Dermis microvascular lymphatic vessel endothelial cell (primary cell): ENCODE measurements at places on chromosomes 12 and 14.

- DNase-seq = peak; percentile 43
Observed at GRCh38 chr14:54564071-54564867, 2.7 kb upstream of the SAMD4A start.

GRCh38 chr12:89238593-89238992 is 113.7 kb downstream of the DUSP6 start:
- DNase-seq = peak; percentile 92

DNA sequence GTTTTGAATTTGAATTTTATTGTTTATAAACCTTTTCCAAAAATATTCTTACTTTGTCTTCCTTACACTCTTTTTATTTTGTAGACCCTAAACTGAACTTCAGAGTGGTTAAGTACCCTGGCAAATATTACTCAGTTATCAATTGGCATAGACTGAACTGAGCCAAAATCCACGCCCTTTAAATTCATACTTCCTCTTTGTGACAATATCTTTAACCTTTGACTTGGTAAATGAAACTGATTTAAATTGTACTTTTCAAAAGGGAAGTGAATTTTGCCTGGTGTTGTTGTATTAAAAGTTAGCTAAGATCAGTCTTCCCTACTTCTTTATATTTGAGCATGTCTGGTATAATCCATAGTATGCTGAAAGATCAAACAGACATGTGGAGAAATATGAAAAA is 184.3 kb upstream of the USP15 start:
- DNase-seq = no peak

GRCh38 chr12:110765111-110765510 is 22.4 kb upstream of the PPP1CC start:
- DNase-seq = no peak

DNA sequence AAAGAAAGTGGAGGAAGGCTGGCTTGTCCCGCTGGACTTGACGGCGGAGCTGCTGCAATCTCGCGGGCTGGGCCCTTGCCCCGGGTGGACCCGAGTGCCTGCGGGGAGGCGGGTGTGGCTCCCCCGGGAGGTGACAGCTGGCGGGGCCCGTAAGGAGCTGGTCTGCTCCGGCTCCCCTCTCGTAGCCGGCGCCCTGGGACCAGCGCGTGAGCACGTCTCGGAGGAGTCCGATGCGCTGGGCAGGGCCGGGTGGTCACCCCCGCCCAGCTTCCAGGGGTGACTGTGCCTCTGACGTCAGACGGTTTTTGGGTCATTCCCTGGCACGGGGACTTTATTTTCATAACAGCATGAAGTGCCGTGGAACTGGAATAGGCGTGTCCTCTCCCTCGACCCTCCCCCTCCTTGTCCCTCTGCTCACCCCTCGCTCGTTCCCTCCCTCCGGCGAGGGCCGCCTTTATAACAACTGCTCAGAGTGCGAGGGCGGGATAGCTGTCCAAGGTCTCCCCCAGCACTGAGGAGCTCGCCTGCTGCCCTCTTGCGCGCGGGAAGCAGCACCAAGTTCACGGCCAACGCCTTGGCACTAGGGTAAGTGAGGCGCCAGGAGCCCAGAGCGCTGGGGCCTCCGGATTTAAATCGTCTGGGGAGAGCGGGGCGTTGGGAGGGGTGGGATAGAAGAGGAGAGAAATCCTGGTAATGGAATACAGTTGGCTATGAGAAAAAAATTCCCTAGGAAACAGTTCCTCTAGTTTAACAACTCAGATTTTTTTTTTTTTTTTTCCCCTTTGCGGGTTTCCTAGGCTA is at the start of gene GPRC5A:
GPRC5A (plus strand) TSS at position 483 of the 801 bp plus-strand sequence. CDS start 16,688 bp downstream, outside the sequence.
- DNase-seq = no peak

DNA sequence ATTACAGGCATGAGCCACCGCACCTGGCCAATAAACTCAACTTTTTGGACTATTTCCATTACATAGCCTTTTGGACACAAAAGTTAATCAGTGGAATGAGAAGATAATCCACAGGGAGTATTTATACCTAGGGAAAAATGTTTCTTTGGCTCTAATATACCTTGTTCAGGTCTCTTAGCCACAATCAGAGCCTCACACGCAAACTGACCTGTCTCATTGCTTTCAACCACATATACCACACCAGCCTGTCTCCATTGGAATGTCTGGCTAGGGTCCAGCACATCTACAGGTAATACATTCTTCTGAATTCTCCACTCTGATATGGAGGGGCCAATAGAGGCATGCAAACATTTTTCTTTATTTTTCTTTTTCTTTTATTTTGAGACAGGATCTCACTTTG is 3.8 kb upstream of the RBMS2 start:
- DNase-seq = no peak

- no peak for DNase-seq
Observed at GRCh38 chr14:104359969-104360442, 219.6 kb upstream of the C14orf180 start.

DNA sequence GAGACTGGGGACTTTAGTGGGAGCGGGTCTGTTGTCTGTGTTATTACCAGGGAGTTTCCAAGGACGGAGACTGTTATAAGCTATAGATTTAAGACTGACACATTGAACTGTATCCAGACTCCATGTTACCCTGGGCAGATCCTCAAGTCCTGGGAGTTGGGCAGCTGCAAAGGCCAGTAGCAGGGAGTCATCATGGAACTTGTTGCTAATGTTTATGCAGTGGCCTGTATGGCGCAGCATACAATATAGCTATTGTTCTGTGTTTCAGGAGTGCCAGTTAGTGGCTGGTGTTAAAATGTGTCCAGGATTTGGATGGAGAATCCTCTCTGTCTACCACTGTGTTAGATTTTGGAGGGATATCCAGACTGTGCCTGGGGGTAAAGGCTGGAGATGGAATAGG is 31.7 kb downstream of the SMOC1 start:
- DNase-seq = no peak

GRCh38 chr12:6828781-6829535 is 751 bp downstream of the P3H3 start:
- DNase-seq = no peak

- DNase-seq = no peak
Observed at GRCh38 chr12:117333331-117333881, 28.0 kb downstream of the NOS1 start.

- no peak for DNase-seq
Observed at GRCh38 chr12:130157998-130158753, 4.1 kb upstream of the FZD10 start.

- DNase-seq = peak; percentile 85
Observed at GRCh38 chr12:62903151-62903550, 31.8 kb downstream of the PPM1H start.

- DNase-seq = no peak
Observed at GRCh38 chr14:63286071-63286470, 32.7 kb downstream of the GPHB5 start.

GRCh38 chr14:103646189-103646588 is 17.2 kb downstream of the KLC1 start:
- no peak for DNase-seq

- DNase-seq = no peak
Observed at GRCh38 chr14:34453226-34453625, 8.8 kb downstream of the SPTSSA start.

DNA sequence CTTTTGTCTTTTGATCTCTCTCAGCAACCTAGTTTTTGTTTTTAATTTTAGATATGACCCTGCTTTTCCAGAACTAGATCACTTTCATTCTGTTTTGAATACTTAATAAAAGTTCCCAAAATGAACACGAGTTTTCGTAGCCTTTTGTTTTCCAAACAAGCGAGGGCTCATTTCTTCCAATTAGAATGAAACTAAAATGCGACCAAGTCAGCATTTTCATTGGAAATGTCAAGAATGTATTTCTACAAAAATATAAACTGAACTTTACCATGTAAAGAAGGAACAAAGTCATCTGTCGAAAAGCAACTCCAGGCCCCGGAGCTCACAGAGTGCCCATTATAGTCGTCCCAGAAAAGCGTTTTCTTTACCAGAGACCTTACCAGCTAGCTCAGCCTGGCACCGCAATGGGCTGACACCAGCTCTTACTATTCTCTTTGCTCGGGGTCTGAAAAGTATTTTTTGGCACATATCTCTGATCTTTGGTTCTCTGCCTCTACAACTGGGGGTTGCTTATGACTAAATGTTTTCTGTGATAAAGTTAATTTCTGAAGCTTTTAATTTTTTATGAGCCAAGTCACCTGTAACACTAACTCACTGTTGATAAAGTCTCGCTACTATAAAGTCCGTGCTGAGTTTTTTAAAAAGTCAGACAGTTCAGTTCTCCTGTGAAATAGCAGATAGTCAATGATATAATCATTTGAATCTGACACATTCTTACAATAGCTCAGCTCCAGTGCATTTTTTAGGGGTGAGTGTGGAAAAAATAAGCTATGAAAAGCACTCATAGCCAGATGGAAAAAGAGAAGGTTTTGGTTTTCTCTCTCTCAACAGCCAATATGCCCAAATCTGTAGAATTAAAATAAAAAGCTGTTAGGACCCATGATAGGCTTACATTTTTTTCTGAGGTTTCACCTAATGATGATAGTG is 43.4 kb downstream of the SAMD4A start:
- DNase-seq = no peak

DNA sequence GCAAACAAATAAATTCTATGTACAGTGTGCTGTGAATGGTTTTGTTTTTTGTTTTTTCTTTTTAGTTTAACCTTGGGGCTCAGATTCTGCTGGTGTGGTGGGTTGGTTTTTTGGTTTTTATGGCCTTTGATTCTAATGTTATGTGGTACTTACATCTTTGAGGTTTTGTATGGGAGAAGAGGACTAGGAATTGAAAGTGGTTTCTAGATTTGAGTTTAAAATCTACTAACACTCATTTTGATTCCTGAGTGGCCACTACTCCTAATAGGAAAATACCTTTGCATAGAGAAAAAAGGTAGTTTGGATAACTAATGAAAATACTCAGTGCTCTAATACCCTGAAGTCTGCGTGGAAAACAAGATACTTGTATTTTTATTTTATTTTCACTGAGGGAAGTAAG is 137.7 kb downstream of the MON2 start:
- DNase-seq = no peak

DNA sequence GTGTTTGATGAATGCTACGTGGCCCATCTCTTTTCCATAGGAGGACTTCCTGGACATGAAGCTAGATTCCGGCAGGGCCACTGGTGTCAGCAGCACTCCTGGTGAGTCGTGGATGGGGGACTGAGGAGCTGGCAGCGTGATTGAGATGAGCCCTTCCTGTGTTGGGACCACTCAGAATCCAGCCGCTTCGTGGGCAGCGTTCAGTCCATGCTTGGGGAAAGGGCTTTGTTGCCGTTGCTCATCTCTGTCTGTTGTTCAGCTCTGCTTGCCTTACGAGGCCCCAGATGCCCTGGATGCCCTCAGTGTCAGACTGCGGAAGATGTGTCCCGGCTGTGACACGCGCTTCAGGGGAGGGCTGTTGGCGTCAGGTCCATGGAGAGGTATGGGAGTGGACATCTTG is 127.1 kb upstream of the RTL1 start:
- no peak for DNase-seq
